ENCODE measurements at places on chromosomes 12 and 14.

DNA sequence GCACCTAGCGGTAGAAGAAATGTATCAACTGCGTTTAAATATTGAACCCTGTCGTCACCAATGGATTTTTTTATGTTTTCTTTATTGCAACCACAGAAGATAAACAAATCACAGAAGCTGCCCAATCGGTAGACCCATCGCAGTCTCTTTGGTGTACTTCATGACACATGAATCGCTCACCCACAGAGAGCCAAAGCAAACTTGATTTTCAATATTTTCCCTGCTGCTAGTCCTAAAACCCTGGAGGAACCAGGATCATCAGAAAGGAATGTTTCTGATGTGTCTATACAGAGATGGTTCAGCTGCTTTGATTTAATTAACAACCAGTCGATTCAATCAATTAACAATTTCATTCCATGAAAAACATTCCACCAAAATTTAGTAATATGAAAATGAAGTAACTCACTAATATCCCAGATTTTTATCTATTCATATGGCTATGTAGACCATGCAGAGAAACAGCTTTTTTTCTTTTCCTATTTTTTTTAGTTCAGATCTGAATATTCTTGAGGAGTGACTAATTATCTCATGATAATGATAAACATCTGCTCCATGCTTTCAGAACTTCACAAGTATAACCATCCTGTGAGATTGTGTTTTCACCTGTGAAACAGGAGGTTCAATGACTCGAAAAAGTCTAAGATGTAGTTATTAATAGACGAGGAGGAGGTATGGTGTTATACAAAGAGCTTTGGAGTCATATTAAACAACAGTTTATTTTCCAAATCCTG is 46.1 kb downstream of the DIO2 start:
- peak; percentile 56 for DNase-seq

DNA sequence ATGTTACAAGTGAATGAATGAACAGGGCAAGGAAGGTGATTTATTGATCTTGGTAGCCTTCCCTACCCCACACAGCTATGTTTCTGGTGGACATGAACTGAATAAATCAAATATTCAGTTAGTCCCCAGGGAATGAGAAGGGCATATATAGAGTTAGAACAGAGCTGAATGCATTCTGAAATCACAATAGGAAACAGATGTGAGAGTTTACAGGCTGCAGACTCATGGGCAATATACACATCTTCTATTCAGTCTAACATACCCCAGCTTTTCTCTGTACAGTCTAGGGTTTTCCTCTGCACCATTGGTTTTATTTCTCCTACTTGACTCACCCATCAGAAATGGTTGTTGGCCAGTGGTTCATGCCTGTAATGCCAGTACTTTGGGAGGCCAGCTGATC is 7.3 kb upstream of the STX2 start:
- DNase-seq: no peak

GRCh38 chr12:27919671-27920235 is 52.8 kb downstream of the PTHLH start:
- DNase-seq: no peak

GRCh38 chr12:80713419-80713818 is 3.3 kb upstream of the MYF5 start:
- no peak for DNase-seq

DNA sequence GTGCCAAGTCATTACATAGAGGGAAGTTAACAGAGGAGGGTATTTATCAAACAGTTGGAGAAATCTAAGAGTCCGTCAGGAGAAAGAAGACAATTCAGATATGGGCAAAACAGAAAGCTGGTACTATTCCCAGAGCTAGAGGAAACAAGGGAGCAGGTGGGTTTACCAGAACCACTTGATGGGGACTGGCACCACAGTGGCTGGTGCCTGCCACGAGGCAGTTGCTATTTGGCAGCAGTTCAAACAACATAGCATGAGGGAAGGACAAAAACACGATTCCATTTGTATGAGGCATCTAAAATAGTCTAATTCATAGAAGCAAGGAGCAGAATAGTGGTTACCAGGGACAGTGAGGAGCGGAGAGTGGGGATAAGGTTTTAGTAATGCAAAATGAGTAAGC is 24.6 kb upstream of the KLRD1 start:
- no peak for DNase-seq

GRCh38 chr12:90896164-90896563 is 58.8 kb downstream of the CCER1 start:
- DNase-seq: peak; percentile 90

GRCh38 chr12:47362126-47362705 is 282.5 kb upstream of the AMIGO2 start:
- no peak for DNase-seq

- DNase-seq: no peak
Observed at GRCh38 chr14:30528119-30528518, 30.8 kb upstream of the G2E3 start.

DNA sequence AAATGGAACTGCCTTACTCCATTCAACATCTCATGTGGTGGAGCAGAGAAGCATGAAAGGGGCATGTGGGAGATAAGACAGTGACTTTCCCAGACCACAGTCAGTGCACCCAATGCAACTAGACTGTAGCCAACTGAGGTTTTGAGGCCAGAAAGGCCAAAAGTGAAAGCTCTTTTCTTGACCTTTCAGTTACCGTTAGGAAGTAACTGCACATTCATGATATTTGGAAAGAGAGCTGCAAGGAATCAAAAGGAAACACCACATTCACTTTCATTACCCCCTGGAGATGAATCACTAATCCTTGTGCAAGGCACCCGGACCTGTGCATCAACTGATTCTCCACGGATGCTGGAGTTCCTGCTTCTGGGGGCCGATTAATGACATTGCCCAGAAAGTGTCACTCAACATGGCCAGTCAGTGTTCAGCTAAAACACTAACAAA is 72.9 kb upstream of the ELK3 start:
- DNase-seq: no peak

DNA sequence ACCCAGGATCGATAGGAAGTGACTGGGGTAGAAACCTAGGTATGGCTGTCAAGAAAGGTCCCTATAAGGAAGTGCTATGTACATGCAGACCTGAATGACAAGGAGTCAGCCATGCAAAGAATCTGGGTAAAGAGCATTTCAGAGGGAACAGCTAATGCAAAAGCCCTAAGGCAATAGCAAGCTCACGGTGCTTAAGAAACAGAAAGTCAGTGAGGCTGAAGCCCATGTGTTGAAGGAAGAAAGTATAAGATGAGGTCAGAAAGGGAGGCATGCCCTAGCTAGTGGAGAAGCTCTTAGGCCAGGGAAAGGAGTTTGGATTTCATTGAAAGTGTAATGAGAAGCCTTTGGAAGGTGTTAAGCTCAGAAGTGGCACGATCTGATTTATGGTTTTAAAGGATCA is 6.0 kb upstream of the ADCY6 start:
- DNase-seq: no peak

DNA sequence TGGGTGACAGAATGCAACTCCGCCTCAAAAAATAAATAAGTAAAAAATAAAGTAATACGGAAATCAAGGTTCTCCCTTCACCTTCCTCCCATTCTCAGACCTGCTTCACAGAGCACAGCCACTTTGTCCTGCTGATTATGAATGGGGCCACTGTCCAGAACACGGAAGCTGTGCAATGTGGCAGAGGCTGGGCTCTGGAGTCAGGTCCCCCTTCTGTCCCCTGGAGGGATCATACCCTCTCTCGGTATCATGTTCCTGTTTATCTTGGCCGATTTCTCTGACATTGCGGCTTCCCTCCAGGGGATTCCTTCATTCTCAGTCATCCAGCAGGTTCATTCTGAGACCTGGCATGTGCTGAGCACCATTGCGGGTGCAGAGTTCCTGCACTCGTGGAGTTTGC is 11.3 kb downstream of the PPP2R5C start:
- DNase-seq: no peak

DNA sequence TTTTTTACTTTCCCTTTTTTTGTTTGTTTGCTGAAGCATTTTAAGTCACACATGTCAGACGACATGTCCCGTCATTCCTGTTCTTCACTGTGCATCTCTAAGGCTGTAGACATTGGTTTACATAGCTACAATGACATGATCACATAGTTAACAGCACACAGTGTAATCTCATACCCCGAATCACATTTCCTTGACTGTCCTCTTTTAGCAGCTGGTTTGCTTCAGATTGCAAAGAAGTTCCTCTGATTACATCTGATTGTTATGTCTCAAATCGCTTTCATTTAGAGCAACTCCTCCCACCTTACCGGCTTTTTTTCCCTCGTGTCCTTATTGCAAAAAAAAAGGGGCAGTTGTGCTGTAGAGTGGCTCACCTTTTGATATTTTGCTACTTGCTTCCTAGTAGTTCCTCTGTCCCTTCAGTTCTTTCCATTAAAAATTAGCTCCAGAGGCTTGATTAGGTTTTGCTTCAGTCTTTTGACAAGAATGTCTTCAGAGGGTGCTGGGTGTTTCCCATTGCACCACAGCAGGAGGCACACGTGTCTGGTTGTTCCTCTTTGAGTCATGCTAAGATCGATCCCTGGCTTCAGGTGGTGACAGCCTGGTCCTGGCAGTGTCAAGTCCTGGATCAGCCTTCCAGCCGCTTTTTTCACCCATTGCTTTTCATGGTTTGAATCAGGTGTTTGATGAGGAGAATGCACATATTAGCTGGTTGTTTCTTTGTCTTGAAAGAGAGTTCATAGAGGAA is 35.0 kb downstream of the ZNF664 start:
- DNase-seq: no peak

DNA sequence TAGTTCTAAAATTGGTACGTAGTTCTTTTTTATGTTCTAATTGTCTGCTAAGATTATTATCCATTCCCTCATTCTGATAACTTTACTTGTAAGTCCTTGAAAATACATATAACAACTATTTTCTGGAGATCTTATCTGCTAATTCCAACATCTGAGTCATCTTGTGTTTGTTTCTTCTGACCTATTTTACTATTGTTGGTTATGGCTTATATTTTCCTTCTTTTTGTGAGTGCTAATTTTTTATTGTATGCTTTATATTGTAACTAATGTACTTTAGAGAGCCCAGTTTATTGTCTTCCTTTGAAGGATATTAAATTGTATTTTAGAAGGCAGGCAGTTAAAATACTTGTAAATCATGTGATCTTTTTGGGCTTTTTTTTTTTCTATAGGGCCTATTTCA is 149.3 kb upstream of the LRFN5 start:
- no peak for DNase-seq

DNA sequence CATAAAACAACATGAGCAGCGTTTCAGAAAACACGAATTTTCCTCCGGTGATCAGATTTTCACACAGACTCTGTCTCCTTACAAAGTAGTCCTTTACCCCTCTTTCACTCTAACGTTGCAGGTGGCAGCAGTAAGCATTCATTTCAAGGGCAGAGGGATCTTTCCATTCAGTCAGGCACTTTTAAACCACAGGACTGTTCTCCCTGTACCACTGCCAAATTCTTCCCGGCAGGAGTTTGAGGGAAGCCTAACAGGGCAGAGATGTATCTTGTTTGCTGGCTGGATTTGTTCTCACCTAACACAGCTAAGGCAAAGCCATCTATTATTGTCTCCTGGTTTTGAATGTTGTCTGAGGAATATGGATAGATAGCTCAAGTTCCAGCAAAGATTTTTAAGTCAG is 1187.3 kb upstream of the SEL1L start:
- DNase-seq: no peak

- DNase-seq: no peak
Observed at GRCh38 chr14:32939254-32940065, 781 bp downstream of the NPAS3 start.

DNA sequence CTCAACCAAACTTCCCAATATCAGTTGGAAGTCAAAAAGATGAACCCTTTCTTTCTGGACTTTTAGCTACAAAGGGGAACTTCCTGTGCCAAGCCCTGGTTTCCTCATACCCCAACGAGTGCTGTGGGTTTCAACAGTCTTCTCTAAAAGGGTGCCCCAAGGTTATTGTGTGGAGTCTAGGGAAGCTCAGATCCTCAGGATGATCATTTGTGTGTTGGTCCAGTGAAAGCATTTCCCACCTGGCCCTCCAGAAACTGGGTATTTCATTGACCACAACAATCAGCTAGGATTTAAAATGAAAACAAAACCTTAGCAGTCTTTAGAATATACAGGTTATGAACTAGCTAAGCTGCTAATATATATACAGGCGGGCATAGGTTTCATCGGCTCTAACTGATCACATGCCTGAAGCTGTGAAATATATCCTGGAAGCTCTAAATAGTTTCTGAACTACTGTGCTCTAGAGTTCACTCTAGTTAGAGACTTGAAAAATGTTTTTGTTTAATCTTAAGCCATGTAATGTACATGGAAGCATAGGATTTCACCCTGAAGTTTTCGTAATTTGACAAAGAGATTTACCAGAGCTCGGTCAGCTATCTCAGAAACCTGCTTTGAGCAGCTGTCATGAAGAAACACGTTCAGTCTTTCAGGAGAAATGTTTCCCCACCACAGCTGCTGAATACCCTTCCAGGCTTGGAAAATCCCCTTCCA is 29.6 kb downstream of the P2RX4 start:
- no peak for DNase-seq

GRCh38 chr14:69043596-69044260 is 64.6 kb upstream of the ACTN1 start:
- DNase-seq: no peak

GRCh38 chr14:96094211-96094610 is 55.0 kb downstream of the C14orf132 start:
- no peak for DNase-seq

DNA sequence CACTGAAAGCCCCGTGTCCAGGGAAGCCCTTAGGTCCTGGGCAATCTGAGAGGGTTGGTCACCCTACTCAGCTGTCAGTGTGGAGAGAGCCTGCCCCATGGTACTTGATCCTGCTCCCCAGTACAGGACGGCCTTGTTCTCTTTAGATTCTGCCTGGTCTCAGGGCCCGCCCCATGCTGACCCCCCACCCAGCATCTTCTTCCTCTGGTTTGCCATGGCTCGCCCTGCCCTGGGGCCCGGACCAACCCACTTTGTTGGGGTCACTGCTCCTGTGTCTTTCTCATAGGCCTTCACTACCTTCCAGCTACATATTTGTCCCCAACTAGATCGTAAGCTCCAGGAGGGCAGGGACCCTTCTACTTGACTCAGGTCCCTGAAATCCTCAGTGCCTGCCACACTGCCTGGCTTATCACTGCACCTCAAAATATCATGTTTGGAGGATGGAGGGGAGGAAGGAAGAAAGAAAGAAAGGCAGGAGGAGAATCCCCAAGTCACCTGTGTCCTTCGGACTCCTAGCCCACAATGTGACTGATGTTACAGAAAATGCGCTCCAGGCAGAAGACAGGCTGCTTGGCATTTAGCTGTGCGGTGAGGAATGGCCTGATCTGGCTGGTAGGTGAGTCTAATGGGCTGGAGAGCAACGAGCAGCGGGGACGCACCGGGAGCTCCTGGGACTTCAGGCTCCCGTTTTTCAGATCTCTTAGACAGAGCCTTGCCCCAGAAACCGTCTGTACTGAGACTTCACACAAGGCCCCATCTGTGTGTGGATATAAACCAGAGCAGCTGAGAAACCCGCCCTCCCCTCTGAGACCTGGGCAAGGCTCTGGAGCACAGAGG is 66.1 kb downstream of the C14orf132 start:
- DNase-seq: no peak

All from HS-5 (cell line).